BE2C (cell line): ENCODE measurements at places on chromosomes 4 and X.
A peak's percentile ranks its signal among the peaks of the same experiment; 100 is the strongest.

DNA sequence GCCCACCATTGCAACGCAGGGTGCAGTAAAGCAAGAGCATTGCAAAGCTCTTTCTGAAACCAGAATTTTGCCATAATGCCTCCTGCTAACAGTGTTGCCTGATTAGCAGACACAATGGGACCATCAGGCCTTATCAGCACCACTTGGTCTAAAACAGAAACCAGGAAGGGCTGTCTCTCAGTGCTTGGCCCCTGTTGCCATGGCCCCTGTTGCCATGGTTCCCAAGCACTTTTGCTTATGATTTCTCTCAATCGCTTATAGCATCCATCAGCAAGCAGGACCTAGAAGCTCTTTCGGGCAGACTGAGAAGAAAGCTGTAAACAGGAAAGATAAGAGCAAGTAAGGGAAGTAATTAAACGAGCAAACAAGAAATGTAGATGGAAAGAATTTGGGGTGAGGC lies 36.8 kb downstream of the RTL5 start:
- DNase-seq, result peak; percentile 84

- DNase-seq, result no peak
Measured at GRCh38 chr4:40969501-40969900, 219.7 kb downstream of the NSUN7 start.

GRCh38 chr4:16875487-16875886 lies 23.0 kb downstream of the LDB2 start:
- DNase-seq, result peak; percentile 46

- DNase-seq, result no peak
Measured at GRCh38 chr4:127759893-127760292, 22.2 kb upstream of the HSPA4L start.

DNA sequence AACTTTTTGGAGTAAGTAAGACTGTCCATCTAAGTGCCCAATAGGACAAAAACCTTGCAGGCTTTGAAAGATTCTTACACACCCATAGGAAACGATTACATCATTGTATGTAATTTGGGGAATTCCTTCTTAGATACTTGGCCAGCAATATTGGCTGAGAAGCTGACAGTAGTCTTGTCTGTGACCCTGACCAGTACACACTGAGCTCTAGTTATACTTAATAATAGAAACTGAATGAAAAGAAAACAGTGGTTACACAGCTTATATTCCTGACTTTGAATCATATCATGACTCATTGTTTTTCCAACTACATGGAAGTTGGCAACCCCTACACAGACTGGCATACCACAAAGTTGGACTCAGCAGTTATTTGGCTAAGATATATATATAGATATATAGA lies 7.1 kb upstream of the TLR2 start:
- no peak for DNase-seq

GRCh38 chr4:16722416-16722815 lies 176.0 kb downstream of the LDB2 start:
- no peak for DNase-seq

GRCh38 chrX:19569121-19569805 lies 54.0 kb upstream of the MAP3K15 start:
- no peak for DNase-seq

- no peak for DNase-seq
Measured at GRCh38 chr4:145663194-145663593, 16.8 kb upstream of the C4orf51 start.

GRCh38 chr4:75513526-75514130 lies 575 bp downstream of the RCHY1 start:
- no peak for DNase-seq

DNA sequence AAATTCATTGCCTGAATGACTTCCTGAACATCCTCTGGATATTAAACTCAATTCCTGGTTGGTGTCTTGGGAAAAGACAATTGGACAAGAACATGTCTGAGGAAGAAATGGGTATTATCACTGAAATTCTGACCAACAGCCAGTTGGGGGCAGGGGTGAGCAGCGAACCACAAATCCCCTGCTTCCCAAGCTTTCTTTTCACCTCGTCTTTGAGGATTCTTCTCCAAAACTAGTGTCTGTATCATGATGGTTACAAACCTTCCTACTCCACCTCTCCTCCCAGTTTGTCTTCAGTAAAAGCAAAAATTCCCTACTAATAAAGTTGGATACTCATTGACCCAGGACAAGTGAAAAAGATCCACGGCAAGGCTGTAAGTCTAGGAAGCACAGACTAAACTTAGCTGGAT lies 48.3 kb upstream of the WDR1 start:
- peak; percentile 29 for DNase-seq

GRCh38 chr4:33914386-33914785 lies 2329.9 kb downstream of the ARAP2 start:
- no peak for DNase-seq

GRCh38 chr4:4582653-4583052 lies 40.8 kb upstream of the STX18 start:
- DNase-seq, result no peak

- DNase-seq, result no peak
Measured at GRCh38 chr4:169098532-169098931, 88.5 kb upstream of the CBR4 start.

GRCh38 chr4:6855692-6856297 lies 53.8 kb upstream of the TBC1D14 start:
- no peak for DNase-seq

DNA sequence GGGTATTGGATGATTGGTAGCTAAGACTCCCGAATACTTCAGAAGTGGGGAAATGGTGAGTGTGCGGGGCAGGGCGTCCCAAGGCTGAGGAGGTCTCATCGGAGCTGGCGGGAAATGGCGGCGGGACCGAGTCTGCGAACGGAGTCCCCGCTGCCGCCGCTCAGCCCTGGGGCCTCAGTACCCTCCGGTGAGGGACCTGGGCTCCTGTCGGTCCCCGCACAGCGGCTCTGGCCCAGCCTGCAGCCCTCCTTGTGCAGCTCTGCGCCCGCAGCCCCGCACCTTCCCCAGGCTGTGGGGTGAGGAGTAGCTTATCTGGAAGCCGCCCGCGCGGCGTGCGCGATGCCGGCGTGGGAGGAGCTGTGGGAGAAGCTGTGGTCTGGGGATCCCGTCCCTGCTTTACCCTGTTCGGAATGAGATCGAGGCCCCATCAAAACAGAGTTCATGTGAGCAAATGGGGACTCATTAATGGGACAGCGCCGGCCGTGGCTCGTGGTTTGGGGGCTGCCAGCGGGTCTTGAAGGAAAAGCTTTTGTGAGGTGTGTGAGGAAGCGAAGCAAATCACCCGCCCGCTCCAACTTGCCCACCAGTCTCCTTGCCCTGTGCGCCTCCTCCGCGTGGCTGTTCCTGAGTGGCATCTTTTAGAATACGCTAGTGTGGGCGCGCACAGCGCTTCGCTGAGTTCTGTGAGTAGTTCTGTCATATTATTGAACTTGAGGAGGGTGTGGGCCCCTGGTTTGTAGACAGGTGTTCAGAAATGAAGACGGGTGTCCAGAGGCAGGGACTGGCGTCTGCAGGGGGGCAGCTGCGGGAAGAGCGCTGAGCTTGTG lies 531 bp downstream of the ZNF141 start:
- peak; percentile 52 for DNase-seq

DNA sequence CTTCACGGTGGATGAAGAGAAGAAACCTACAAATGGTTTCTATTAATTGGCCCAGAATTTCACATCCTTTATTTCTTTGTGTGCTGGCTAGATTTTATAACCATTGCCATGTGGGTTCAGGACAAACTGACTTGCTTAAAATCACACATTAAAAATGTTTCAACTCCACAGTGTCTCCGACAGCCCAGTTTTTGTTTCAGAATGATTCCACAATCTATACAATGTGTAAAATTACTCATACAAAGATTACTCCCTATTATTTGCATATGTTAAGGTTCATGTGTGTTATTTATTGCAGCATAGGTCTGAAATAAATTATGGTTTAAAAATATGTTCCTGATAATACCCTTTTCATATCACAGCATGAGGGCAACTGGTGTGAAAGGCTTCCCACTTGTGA lies 20.6 kb downstream of the DCHS2 start:
- DNase-seq, result no peak

GRCh38 chr4:24809815-24810405 lies 14.5 kb downstream of the SOD3 start:
- no peak for DNase-seq

- no peak for DNase-seq
Measured at GRCh38 chrX:44970709-44971108, 97.7 kb downstream of the KDM6A start.

GRCh38 chrX:135009838-135010237 lies 12.5 kb downstream of the RTL8B start:
- DNase-seq, result no peak

DNA sequence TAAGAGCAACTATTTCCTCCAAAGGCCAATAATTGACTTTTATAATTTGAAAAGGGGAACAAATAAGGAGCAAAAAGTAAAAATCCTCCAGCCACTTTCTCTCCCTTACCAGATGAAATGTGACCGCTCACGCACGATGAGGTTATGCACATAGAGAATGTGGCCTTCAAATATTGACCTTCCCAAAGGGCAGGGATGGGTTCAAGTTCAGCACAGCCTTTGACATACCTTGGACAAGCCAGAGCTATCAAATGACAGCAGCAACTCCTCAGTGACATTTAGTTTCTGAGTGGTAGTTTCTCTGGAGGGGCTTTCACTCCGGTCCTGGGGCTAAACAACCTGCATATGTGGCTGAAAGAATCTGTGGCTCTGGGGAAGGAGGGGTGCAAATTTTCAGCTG lies 50.7 kb downstream of the AMOT start:
- DNase-seq, result no peak

DNA sequence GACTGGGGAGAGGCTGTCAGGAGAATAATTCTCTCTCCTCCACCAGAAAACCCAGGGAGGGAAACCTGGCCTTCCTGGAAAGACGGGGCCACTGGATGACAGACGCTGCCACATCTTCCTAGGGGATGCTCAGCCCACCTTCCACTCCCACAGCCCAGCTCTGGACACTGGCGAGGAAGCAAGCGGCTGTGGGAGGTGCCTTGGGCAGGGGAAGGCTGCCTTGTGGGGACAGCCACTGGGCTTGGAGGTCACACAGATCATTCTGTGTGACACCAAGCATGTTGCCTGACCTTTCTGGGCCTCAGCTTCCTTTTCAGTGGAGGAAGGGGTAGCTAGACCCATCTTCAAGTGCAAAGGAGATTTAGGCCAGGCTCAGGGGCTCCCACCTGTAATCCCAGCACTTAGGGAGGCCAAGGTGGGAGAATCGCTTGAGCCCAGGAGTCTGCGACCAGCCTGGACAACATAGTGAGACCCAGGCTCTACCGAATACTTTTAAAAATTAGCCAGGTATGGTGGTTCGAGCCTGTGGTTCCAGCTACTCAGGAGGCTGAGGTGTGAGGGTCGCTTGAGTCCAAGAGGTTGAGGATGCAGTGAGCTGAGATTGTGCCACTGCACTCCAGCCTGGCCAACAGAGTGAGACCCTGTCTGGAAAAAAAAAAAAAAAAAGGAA lies 9.8 kb upstream of the MSX1 start:
- DNase-seq, result no peak

GRCh38 chr4:144499777-144500176 lies 146.2 kb upstream of the HHIP start:
- DNase-seq, result no peak

- no peak for DNase-seq
Measured at GRCh38 chr4:110139815-110140214, 58.6 kb downstream of the ELOVL6 start.

DNA sequence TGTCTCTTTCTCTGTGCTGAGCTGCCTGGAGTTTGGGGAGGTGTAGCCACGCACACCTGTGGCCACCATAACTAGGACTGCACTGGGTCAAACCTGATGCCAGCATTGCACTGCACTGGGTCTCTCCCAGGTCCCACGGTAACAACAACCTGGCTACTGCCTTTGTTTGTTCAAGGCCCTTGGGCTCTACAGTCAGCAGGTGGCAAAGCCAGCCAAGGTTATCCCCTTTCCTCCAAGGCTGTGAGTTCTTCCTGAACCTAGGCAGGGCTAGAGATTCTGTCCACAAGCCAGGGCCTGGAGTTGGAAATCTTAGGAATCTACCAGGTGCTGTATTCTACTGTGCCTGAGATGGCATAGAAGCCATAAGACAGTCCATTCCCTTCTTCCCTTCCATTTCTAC lies 126.7 kb upstream of the MAGEE2 start:
- DNase-seq, result no peak

- no peak for DNase-seq
Measured at GRCh38 chr4:80138551-80139538, 58.5 kb upstream of the PRDM8 start.

GRCh38 chrX:18455384-18455783 lies 30.0 kb downstream of the CDKL5 start:
- no peak for DNase-seq

DNA sequence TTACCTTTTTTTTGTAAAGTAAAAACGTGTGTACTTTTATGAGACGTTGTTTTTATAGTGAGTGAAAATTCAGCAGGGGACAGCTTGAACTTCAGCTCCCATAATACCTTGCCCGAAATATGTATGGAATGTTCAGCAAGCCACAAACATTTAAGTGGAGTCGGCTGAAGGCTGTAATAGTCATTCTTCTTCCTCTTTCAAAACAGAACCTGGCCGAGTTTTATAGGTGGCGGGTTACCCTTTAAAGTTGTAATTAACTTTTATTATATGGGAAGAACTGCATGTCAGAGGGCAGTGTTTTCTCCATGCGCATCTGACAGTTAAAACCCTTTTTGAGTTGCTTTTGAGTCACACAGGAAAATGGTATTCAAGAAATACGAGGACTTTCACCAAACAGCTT lies 50.7 kb downstream of the CLDN34 start:
- DNase-seq, result no peak

DNA sequence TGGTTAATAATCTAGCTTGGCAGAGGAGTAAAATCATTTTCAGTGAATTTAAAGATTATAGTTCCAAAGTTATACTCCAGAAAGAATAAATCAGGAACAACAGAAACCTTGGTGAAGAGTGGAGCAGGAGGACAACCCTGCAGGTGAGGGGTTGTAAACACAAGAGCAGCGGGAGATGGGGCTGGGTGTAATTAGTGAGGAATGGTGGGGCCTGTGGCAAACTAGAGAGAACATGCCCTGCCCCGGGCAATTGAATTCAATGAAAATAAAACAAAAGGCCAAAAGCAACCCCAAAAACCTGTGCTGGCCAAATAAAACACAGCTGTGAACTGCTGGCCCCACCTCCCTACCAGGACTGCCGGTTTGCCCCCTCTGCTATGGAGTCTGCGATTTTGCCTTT lies 325.2 kb downstream of the NR3C2 start:
- no peak for DNase-seq

GRCh38 chrX:102067966-102068723 lies 57.3 kb upstream of the TCEAL2 start:
- DNase-seq, result peak; percentile 8

DNA sequence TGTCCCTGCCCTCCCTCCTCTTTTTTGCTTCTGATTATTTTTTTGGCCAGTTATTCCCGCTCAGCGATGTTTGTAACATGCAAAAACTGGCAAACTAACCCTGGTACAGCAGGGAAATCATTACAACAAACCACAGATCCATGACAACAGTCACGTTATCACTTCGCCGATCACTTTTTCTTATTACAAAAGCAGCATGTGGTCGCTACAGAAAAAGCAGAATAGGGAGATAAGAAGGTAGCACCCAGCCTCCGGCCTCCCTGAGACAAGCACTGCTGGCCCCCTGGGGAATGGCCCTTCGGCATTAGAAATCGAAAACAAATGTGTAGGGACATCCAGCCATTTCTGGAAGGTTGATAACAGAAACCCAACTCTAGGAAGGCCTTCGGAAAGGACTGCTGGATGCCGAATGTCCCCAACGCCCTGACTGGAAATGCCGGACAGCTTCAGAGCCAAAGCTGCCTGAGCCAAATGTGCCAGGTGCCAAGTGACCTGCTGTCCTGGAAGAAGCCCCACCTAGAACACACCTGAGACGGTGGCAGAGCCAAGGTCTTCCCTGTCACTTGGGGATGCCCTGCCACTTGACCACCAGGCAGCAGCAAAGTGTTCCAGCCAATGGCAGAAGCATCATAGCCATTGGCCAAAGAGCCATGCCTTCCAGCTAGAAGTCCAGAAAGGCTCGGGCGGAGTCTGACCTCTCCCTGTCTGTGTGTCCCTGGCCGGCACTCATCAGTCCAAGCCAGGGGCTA lies 2.9 kb downstream of the IDH3G start:
- DNase-seq, result peak; percentile 34
